Cortex of kidney (tissue), 1 donor: ENCODE measurements at places on chromosomes 2 and 18.

DNA sequence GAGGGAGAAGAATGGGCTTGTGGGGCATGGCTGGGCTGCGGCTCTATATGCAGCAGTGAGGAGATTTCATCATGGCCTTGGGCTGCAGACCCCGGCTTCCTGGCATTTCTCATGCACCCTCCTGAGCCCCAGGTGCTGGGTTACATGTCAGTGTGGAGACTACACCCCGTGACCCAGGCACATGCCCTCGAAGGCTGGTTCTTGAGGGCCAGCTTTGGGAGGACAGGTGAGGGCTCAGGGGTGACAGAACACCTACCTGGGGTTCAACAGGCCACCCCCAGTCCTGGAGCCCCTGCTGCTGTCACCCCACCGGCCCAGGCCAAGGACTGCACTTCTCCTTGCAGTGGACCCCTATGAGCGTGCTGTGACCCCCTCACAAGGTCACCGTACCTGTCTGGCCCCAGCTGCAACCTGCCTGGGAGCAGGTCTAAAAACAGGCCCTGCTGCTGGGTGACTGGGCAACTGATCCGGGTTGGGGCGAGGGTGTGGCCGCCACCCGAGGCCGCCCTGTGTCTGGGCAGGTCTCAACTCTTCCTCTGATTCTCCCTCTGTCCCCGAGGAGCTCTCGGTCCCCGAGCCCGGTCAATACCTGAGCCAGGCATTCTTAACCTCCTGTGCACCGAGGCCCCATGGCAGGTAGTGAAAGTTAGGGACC lies 94.8 kb upstream of the OTOS start:
- no peak for DNase-seq

DNA sequence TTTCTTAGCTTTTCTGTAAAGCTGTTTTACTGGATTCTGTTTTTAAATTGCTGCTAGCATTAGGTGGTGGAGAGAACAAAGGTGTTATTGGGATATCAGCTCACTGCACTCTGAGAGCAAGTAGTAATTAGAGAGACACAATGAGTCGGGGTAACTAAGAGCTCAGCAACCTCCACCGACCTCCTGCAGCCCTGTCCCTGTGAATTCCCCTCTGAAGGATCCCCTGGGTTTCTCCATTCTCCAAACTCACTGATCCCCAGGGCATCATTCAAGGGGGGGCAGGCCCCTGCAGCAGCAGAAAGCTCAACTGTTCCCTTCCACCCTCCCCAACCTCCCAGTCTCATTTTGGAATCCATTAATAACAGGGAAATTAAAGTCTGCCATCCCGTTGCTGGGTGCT lies 73.0 kb downstream of the MTCL1 start:
- no peak for DNase-seq

DNA sequence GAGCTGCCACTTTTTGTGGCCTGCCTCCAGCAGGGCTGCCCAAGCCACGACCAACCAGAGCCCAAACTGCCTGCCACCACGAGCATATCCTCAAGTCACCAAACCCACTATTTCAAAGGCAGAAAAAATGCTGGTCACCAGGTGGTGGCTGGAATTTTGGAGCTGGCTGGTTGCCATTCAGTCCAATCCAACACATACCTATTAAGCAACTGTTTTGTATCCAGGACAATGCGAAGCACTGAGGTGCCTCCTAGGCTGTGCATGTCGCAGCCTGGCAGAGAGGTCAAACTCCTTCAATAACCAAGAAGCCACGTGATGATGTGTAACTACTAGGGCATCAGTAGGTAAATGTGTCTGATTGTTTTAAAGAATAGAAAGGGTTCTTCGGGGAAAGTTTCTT lies 108.3 kb upstream of the PPP1CB start:
- no peak for DNase-seq

- no peak for DNase-seq
Measured at GRCh38 chr2:212547716-212548454, 9.3 kb upstream of the ERBB4 start.

DNA sequence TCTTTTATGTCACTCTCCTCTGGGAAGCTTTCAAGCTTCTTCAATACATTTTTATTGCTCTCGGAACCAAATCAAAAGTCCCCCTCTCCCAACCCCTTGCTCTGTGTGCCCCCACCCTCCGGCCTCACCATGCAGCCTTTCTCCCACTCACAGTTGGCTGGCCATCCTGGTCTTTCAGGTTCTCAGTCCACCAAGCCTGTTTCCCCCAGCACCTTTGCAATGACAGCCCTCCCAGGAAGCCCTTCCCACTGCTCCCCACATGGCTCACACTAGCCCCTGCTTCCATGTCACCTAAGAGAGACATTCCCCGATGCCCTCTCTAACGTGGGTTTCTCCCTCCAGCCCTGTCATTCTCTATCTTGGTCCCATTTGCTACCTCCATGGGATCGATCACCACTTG lies 266.6 kb downstream of the SRBD1 start:
- DNase-seq, result no peak

- no peak for DNase-seq
Measured at GRCh38 chr2:185526161-185526560, 212.4 kb upstream of the FSIP2 start.

- no peak for DNase-seq
Measured at GRCh38 chr2:68027959-68028358, 34.8 kb downstream of the C1D start.

DNA sequence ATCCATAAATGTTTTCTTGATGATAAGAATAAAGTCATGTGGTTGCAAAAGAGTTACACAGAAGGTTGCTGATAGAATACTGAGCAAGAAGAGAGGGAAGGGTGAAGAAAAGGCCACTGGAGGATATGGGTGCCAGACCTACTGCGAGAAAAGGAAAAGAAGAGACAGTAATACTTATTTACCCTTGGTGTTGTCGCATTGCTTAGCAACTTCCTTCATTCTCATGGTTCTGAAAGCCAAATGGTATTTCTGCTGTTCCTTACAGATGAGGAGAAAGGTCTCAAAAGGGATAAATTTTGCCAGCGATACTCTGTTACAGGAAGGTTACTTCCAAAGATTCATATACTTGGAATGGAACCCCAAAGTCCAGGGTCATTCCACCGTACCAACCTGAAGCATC lies 62.5 kb downstream of the LHCGR start:
- DNase-seq, result no peak

- no peak for DNase-seq
Measured at GRCh38 chr2:215764441-215765048, 248.8 kb downstream of the MREG start.

DNA sequence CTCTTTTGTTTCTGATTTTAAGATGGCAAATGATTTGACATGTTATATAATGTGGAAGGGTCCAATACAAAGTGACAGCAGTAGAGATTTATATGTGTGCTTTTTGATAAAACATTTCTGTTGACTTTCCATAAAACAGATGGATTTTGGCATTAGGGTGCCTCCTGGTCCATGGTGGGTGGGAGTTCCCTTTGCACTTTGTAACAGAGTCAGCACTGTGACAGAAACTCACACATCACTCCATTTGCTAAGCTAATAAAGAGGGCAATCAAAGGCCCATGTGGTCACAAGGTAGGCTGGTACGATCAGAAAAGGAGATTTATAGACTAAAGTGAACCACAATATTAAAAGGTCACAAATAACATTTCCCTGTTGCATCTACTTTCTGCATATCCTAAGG lies 93.3 kb upstream of the NT5C1B start:
- DNase-seq, result no peak

DNA sequence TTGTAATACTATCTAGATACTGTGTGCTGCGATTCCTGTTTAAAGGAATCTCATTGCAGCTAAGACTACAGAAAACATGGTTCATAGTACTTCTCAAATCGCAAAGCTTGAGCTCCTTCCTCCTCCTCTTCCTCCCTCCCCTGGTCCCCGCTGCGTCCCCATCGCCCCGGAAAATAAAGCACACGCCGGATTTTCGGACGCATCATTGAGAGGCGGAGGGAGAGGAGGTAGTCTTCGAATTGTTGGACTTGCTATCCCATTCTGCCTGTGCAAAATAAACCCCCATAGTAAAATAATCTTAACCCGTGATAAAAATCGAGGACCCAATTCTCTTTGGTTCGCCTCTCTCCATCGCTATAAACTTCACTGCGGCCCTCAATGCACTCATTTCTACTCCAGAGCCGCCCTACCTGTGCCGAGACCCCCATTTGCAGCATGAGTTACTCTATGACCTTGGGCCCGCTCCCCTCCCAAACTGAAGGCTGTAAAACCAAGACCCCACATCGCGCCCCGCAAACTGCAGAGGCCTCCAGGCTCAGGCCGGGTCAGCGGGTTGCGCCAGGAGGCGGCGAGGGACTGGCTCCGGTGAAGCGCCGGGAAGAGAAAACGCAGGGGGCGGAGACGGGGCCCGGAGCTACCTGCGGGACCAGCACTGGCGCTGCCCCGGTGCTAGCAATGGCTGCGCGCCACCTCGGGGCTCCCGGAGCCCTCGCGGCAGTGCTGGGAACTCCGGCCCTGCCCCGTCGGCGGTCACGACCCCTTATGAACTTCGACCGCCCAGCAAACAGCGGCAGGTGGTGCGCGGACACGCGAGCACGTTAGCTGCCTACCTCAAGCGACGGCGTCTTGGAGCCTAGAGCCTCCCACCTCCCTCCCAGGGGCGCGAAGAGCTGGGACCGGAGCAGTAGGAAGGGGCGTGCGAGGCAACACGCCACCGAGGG lies 649 bp downstream of the ESCO1 start:
- DNase-seq, result peak; percentile 15

- DNase-seq, result no peak
Measured at GRCh38 chr2:22221006-22221405, 1097.2 kb downstream of the TDRD15 start.

DNA sequence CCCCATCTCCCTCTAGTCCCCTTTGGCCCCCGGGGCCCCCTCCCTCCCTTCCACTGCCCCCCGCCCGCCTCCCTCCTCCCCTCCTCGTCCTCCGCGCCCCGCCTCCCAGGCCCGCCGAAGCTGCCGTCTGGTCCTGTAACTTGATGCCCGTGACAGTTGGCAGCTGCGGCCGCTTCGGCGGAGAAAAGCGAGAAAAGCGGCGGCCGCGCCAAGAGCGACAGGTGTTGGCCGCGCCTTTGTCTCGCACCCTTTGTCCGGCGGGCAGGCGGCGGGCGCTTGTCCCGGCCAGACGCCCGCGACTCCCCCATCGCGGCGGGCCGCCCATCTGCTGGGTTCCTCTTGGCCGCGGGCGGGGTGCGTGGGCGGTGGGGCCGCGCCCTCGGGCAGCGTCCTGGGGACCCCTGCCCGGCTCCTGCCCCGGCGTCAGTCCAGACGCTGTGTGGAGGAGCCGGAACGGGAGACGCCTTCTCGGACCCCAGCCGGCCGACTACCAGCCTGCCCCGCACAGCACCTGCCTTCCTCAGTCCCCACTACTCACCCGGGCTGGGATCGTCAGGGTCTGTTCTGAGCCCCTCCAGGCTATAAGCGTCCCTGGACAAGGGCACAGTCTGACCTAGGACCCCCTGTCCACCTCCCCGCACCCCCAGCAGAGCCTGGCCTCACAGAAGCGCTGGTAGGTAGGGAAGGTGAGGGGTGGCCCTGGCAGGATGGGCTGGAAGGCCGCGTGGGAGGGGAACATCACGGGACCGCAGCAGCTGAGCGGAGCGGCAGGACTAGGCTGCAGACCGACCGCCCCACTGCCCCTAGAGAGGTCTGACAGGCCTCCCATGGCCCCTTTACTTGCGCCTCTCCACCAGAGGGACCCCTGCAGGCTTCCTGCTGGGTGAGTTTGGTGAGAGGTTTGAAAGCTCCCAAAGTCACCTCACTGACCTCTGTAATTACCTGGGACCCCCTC lies 1.2 kb upstream of the HES6 start:
- no peak for DNase-seq

- DNase-seq, result no peak
Measured at GRCh38 chr2:218896501-218897393, 16.1 kb downstream of the WNT10A start.

GRCh38 chr2:165621086-165621560 lies 151.6 kb downstream of the CSRNP3 start:
- DNase-seq, result no peak

DNA sequence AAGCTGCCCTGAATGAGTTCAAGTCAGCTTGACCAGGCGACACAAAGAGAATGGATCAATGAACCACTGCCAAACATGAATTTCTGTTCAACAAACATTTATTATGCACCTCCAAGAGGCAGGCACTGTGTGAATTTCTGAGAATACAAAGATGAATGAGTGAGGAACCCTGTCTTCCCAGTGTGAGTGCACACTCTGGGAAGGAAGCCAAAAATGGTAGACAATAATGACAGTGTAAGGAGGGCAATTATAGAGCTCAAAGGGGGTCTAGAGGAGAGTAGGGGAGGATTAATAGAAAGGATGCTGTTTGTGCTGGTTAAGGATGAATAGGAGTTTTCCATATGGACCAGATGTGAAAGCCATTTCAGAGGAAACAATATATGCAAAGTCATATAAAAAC lies 213.4 kb downstream of the DCC start:
- DNase-seq, result no peak

DNA sequence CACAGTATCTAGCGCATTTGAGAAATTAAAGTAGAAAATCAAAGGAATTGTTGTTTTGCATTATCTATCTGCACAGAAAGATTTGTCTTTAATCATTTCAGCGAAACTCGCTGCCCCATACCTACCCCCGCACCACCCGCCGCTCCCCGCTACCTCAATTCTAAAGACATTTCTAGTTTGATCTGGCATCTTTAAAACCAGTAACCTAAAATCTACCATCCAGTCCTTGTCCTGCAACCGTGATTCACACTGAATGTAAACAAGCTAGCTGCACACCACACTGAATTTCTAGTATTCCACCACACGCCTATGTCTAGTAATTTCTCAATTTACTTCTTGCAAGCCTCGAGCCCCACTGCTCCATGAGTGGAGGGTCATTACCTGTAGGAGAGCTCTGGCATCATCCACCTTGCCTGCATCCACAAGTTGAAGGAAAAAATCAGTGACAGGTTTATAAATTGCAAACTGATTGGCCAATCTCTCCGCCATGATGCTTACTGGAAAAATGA lies 60.1 kb downstream of the ABCG8 start:
- no peak for DNase-seq

GRCh38 chr2:56263876-56264275 lies 80.1 kb downstream of the CCDC85A start:
- DNase-seq, result no peak

DNA sequence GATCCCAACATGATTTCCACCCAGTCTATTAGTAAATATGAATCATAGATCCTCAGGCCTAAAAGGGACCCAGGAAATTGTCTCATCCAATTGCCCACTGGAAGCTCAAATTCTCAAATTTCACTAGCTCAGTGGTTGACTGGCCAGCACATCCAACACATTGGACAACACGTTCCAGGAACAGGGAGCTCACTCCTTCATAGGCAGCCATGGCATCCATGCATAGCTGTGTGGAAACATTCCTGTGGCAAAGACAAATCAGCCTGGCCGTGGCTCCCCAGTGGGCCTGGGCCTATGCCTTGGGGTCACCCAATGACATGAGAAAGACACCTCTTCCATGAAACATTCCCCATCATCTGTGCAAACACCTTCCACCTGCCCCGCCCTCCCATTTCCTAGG lies 261.1 kb downstream of the ANAPC1 start:
- no peak for DNase-seq

DNA sequence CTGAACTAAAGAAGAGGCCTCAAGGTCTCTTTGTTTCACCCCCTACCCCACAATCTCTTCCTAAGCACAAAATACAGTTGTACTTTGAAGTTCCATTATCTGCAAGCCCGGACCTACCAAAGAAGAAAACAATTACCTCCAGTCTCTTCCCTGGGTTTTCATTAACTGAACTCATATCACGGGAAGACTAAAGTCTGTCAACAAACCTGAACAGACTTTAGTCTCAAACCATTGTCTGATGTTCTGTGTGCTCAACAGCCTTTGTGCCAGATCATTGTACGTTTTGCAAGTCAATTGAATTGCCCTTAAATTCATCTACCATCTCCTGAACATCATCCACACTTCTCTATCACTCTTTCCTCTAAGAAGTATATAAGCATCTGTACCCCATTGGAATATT lies 1021.9 kb upstream of the CDH2 start:
- DNase-seq, result no peak
